ENCODE measurements at places on chromosomes 16 and 17. TPM values are rescaled to one million over a fixed set of nuclear protein-coding genes. Genes with fewer than 3 reads are reported as not detected.

RNF135 gene
- total RNA-seq: 9.9 TPM

PIMREG gene
- total RNA-seq: 52.6 TPM

KRT39 gene
- total RNA-seq: 0.11 TPM

ARHGAP44 gene
- 1.9 TPM for total RNA-seq

SOX8 gene
- under 0.01 TPM for total RNA-seq

BAIAP3 gene
- 0.33 TPM for total RNA-seq

LDAF1 gene
- 107 TPM for total RNA-seq

Measured in uterine smooth muscle cell (primary cell).